ENCODE measurements at places on chromosomes 2 and 18. TPM values are rescaled to one million over a fixed set of nuclear protein-coding genes. Genes with fewer than 3 reads are reported as not detected.

- peak; percentile 62 for DNase-seq
These were observed 860 bp upstream of the KCNJ3 start for GRCh38 chr2:154697418-154698252.

DNA sequence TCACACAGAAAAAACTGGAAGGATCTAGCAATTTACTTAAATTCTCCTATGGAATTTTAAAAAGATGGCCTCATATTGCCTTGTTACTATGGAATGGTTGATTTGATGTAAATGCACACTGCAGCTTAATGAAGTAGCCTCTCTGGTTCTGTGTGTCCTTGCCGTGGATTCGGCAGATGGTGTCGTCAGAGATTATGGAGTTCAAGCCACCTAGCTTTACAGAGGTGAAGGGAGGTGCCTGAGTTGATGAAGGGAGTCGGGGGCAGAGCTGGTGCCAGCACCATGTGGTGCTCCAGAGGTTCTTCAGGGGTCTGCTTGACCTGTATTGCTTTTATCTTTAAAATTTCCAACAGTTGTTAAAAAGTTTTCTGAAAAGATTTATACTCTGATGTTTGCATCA, 48.8 kb downstream of the ASAP2 start:
- DNase-seq, result no peak

GRCh38 chr18:35972197-35973000, at the start of gene RMP24:
TSS of gene RMP24 (plus strand) at chr18:35972679.
- peak; percentile 96 for DNase-seq

GRCh38 chr2:95316466-95317122, 19.4 kb downstream of the KCNIP3 start:
- no peak for DNase-seq

DNA sequence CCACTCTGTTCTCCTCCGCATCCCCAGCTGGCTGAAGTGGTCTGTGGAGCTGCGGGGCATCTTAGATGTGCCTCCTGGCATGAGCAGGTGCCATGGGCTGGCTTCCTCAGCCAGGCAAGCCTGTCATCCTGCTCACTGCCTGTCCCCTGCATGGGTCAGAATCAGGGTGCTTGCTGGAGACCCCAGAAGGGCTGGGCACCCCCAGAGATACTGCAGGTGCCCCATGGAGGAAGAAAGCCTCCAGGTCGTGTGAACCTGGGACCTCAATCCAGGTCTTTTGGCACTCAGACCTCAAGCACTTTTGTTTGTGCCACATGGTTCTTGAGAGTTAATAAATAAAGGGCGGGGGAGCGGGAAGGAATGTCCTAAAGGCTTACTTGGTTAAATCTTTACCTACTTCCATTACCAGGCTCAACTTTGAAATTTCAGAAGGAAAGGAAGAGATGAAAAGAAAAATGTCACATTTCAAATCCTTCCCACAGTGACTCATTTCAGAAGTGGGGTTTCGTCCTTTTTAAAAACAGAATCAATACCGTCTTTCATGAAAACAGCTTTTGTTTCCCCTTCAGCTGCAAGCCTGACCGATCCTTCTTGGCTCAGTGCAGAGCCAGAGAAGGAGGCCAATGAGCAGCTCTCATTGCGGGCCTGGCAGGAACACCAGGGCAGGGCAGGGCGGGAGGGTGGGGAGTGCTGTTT, 69.9 kb downstream of the RHOB start:
- DNase-seq, result no peak

DNA sequence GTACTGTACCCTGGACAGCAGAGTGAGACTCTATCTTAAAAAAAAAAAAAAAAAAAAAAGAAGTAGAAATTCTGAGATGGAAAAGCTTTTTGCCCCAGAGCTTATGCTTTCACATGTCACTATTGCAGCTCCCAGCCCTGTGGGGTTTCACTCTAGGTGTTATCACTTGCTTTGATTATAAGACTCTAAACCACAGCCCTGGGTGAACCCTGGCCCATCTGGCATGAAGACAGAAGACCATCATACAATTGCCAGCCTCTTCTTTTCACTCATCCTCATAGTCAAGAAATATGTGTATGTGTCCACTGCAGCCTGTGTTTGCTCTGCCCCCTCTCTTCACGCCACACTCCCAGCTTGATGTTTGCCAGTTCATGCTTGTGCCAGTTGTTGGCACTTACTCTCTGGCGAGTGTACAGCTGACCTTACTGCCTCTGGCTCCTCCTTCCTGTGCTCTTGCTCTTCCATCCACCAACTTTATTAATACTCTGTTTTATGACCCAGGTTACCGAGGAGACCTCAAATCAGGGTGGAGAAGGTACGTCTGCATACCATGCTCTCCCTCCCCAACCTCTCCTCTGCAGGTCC, 136.7 kb upstream of the NCK2 start:
- no peak for DNase-seq

DNA sequence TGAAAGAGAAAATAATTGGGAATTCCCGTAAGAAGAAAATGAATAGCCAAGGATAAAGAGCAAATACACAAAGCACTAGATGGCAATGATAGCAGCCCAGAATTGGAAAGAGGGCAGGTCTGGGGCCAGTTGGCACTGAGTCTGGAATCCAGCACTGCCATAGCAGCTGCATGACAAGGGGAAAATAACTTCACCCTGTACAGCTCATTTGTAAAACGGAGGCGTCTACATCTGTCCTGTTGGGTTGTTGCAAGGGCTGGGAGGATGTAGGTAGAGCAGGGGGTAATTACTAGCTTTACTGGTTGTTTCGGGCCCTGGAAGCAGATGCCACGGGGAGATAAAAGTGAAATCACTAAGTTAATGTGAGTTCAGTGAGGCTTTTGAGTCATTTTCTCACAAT, 110.0 kb upstream of the RASGRP3 start:
- DNase-seq, result no peak

GRCh38 chr2:25145803-25146202, 22.6 kb downstream of the POMC start:
- no peak for DNase-seq

DNA sequence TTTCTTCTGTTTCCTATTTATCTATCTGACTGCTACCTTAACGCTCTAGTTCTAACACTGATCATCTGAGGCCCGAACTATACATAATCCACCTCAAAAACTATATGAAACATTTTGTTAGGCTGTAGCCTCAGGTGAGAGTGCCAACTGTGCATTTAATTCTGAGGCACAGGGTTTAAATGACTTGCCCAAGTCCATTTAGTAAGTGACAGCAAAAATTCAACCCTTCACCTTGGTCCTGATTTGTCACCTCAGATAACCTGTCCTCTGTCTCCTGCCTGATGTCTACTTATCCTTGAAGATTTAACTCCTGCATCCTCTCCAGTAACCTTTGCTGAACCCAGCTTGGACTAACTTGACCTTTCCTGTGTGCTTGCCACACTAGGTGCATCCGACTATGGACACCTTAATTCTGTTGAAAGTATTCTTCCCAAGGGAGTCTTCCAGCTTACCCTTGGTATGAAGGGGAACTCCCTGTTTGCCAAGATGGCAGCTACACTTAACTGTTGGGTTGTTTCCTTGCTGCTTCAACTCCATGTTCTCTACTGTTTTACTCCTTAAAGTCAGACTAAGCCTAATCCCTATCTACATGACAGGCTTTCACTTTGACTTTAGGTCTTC, 23.5 kb downstream of the CD302 start:
- DNase-seq, result no peak

GRCh38 chr2:145723872-145724271, 1204.0 kb upstream of the ZEB2 start:
- no peak for DNase-seq

GRCh38 chr2:33412920-33413319, 63.5 kb upstream of the RASGRP3 start:
- no peak for DNase-seq

DNA sequence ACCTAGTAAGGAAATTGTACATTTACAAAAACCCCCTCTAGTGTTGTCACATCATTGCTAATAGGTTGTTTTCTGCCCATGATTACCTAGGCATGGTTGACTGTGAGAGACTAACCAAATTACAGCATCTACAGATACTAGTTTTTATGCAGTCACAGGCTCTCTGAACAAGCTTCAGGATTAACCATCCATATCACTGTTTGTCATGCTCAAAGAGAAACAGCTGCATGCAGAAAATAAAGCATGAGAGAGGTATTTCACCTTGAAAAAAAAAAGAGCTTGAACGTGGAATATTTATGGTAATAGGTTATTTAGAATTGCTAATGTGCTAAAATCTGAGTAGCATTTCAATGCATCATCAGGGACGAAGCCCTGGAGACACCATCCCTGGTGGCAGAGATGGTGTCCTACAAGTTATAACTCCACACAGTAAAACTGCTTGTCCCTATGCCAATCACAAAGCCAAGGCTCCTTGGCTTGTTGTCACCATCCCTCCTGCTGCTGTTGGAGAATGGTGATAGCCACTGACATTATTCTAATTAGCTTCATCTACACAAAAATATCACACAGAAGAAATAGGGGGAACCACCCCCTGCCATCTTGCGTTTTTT, 5.4 kb downstream of the NEB start:
- no peak for DNase-seq

DNA sequence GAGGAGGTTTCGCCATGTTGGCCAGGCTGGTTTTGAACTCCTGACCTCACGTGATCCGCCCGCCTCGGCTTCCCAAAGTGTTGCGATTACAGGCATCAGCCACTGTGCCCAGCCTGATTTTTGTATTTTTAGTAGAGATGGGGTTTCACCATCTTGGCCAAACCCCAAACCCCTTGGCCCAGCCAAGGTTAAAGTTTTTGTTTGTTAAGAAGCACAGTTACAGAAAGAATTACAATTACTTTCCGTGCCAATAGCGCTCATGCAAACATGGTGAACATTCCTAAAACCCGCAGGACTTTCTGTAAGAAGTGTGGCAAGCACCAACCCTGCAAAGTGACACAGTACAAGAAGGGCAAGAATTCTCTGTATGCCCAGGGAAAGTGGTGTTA, 26.1 kb downstream of the ITSN2 start:
- DNase-seq, result no peak

DNA sequence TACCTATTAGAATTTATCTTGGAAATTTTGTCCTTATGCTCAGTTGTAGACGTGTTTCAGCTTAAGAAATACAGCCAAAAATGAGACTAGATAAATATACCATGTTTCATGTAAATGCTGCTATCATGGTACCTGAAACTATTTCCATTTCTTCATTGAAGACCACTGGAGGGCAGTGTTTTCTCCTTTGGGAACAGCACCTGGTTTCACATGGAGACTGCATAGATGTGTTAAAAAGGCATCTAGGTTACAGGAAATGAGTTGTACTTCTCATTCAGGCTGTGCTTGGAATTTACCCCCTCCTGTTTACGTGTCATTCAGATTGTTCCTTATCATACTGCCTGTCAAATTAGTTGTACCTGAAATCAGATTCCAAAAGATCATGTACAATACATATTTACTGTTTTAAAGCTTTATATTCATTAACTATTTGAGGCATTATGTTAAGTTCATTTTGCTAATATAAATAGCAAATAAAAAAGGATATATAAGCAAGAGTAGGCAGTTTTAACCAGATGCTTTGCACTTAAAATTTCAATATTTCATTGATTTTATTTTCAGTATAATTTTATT, 57.3 kb upstream of the PSMD14 start:
- DNase-seq, result peak; percentile 43

GRCh38 chr18:45666520-45666919, 51.2 kb downstream of the SLC14A2 start:
- DNase-seq, result no peak

DNA sequence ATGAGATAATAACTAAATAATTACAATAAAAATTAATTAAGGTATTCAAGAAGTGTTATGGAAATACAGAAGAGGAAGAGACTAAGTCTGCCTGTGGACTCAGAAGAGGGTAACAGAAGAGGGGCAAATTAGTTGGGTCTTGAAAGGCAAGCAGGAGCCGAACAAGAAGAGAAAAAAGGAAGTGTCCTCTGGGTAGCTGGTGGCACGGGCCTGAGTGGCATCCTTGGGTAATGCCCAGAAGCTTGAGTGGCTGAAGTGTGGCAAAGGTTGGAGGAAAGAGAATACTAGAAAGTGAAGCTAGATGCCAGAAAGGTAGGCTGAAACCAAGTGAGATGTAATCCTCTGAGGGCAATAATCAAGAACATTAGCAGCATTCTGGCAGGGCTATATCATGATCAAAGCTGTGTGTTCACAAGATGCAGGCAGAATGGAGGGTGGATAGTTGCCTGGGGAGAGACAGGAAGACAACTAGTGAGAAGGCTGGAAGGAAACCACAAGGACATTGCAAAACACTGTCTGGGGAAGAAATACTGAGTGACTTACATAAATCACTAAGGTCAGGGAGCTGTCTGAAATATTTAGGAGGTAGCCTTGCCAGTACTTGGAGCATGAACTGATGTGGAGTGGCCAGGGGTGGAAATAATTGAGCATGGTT, 16.2 kb downstream of the DOCK10 start:
- DNase-seq, result no peak

GRCh38 chr2:46284796-46285195, 12.4 kb upstream of the EPAS1 start:
- no peak for DNase-seq

- peak; percentile 60 for DNase-seq
These were observed 24.2 kb upstream of the CASP8 start for GRCh38 chr2:201235860-201236811.

- no peak for DNase-seq
These were observed 11.2 kb downstream of the CWC22 start for GRCh38 chr2:179995741-179996515.

GRCh38 chr2:20633794-20634506, 16.9 kb downstream of the HS1BP3 start:
- DNase-seq, result no peak

DNA sequence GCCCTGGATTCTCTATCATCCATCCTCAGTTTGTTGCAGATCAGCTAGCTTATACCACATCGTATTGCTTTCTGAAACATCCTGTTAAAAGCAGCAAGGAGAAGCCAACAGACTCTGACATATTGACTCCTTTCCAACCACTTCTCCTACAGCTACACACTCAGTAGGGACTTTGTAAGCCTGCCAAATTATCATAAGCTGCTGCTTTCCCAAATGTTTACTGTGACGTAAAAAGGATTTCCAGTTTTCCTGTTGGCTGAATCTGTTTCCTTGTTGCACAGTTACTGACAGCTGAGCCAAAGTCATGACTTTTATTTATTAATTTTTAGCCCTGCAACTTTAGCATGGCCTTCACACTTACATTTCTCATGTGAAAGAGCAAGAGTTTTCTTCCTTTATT, 294.3 kb downstream of the KCNJ3 start:
- DNase-seq, result no peak

GRCh38 chr2:129008055-129008880, 689.6 kb upstream of the HS6ST1 start:
- DNase-seq, result no peak

- DNase-seq, result no peak
These were observed 158.6 kb downstream of the ZNF804A start for GRCh38 chr2:184756885-184757284.

SMYD5 gene
- total RNA-seq, result 45.2 TPM

DOCK10 gene
- total RNA-seq, result 0.79 TPM

CLEC4F gene
- not detected for total RNA-seq

ERMN gene
- total RNA-seq, result 0.29 TPM

EGR4 gene
- total RNA-seq, result 1.2 TPM

PARD6G gene
- total RNA-seq, result 12.0 TPM

ADCYAP1 gene
- not detected for total RNA-seq

FTCDNL1 gene
- total RNA-seq, result 2.0 TPM

FSHR gene
- total RNA-seq, result not detected

ANKMY1 gene
- 8.6 TPM for total RNA-seq

PSMA8 gene
- total RNA-seq, result not detected

SPR gene
- total RNA-seq, result 7.6 TPM

Data from H9 (cell line).